Naive B cell (primary cell): ENCODE measurements at places on chromosomes 1 and 21. TPM values are rescaled to one million over a fixed set of nuclear protein-coding genes. Genes with fewer than 3 reads are reported as not detected.

The CD34 gene
- not detected for polyA plus RNA-seq

The CHRNB2 gene
- 0.17 TPM for polyA plus RNA-seq

The HSF2BP gene
- 1.2 TPM for polyA plus RNA-seq

The OR2T11 gene
- 0.18 TPM for polyA plus RNA-seq

The TIE1 gene
- not detected for polyA plus RNA-seq

The OPRD1 gene
- 0.07 TPM for polyA plus RNA-seq

The NHLH2 gene
- polyA plus RNA-seq: not detected

The PDE4B gene
- polyA plus RNA-seq: 126 TPM

The NTRK1 gene
- not detected for polyA plus RNA-seq

The UBXN10 gene
- polyA plus RNA-seq: 0.19 TPM

The F5 gene
- not detected for polyA plus RNA-seq

The SH3BGRL3 gene
- 624 TPM for polyA plus RNA-seq

The S100A4 gene
- 167 TPM for polyA plus RNA-seq

The CLDN14 gene
- not detected for polyA plus RNA-seq
